ENCODE measurements at places on chromosomes 2 and 18. TPM values are rescaled to one million over a fixed set of nuclear protein-coding genes. Genes with fewer than 3 reads are reported as not detected.
A peak's percentile ranks its signal among the peaks of the same experiment; 100 is the strongest.

The C1QL2 gene
- total RNA-seq = not detected

- H3K4me1 ChIP-seq = peaks cover 9% of the 10 kb centered on the region
- H3K36me3 ChIP-seq = peaks cover 7% of the 10 kb centered on the region
- no peaks in the 10 kb centered on the region for H3K27me3 ChIP-seq
- no peak for DNase-seq
- H3K27ac ChIP-seq = no peak overlapping the region
These were observed 108.3 kb downstream of the DYSF start for GRCh38 chr2:71561441-71562267.

The SERPINB11 gene
- not detected for total RNA-seq

DNA sequence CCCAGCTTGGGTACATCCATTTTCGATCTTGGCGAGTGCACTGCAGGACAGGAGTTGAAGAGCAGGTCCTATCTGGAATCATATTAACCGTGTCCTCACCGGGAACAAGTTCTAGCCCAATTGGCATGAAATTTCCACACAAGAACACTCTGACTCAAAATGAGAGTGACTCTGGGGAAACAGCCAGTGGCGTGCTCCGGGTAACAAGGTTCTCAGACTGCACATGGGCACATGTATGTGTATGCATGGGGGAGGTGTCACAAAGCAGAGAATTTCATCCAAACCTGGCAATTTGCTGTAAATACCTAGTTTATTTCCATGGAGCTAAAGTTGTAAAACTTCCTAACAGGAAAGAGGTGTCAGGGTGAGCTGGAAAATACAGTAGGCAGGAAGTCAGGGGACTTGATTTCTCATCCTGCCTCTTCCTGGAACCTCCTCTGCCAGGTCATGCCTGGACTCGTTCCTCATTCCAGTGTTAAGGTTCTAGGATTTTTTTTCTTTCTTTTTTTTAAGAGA, 1.7 kb downstream of the TUBB6 start:
- H3K36me3 ChIP-seq = peaks cover 17% of the 10 kb centered on the region
- H3K27ac ChIP-seq = peak overlapping the region; percentile 100
- DNase-seq = no peak
- H3K4me1 ChIP-seq = peaks cover 66% of the 10 kb centered on the region
- no peaks in the 10 kb centered on the region for H3K27me3 ChIP-seq

GRCh38 chr2:155815851-155816250, 516.7 kb downstream of the NR4A2 start:
- DNase-seq = no peak
- H3K4me3 ChIP-seq = no peak overlapping the region
- H3K36me3 ChIP-seq = no peaks in the 10 kb centered on the region
- H3K27ac ChIP-seq = no peak overlapping the region
- no peaks in the 10 kb centered on the region for H3K27me3 ChIP-seq

DNA sequence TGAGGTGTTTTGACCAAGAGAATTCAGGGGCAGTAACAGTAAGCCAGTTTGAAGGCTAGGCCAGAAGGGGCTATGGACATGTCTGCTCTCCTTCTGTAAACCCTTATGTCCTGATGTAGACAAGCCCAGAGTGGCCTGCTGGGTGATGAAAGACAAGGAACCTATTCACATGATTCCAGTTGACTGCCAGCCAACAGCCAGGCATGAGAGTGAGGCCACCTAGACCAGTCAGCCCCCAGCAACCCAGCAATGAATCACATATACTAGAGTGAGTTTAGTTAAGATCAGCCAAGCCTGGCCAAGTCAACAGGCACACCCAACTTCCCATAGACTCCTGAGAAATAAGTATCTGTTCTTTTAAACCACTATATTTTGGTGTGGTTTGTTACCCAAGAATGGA, 1889.7 kb upstream of the CELF4 start:
- no peak for DNase-seq
- H3K27me3 ChIP-seq = no peaks in the 10 kb centered on the region
- H3K36me3 ChIP-seq = no peaks in the 10 kb centered on the region
- H3K4me3 ChIP-seq = no peak overlapping the region
- H3K27ac ChIP-seq = no peak overlapping the region
- peaks cover 12% of the 10 kb centered on the region for H3K4me1 ChIP-seq

The POU3F3 gene
- 0.95 TPM for total RNA-seq

GRCh38 chr2:69715964-69716363, 26.0 kb upstream of the ANXA4 start:
- H3K27ac ChIP-seq = no peak overlapping the region
- no peaks in the 10 kb centered on the region for H3K4me1 ChIP-seq
- no peak for DNase-seq
- no peaks in the 10 kb centered on the region for H3K36me3 ChIP-seq
- no peak overlapping the region for H3K4me3 ChIP-seq
- H3K27me3 ChIP-seq = no peaks in the 10 kb centered on the region

The EHBP1 gene
- total RNA-seq = 148 TPM

DNA sequence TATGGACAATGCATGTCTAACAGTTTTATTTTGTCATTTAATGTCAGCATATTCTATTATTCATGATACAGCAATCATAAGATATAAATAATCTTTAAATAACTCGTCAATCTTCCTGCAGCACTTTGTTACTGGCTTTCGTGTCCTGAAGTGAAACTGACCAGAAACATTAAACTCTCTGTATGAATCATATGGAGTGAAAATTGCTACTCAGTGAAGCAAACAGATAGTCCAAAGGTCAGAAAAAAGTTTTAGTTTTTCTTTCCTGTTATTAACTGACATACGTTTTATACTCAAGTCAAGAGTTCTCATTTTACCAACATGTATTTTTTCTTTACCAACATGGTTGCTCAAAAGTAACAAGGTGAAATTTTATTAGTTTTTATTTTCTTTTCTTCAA, 106.8 kb upstream of the GALNT5 start:
- no peaks in the 10 kb centered on the region for H3K4me1 ChIP-seq
- DNase-seq = no peak
- no peaks in the 10 kb centered on the region for H3K27me3 ChIP-seq
- H3K36me3 ChIP-seq = no peaks in the 10 kb centered on the region
- no peak overlapping the region for H3K4me3 ChIP-seq

DNA sequence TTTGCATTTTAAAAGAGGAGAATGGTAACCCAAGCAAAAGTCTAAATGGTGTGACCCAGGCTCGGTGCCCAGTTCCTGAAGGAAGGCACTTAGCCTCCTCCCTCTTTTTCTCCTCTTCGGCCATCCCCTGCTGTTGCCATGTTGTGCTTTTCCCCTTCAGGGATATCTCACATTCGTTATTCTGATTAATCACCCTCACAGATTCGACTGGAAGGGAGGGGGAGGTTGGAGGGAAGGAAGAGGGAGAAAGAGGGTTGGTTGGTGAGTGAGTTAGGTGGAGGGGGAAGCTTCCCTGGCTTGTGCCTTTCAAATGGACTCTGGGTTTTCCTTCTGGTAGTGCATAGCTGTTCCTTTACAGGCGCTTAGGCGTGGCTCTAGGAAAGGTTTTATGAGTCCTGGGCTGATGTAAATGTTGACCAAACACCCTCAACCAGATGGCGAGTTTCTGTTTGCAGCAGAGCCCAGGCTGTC, 39.0 kb upstream of the LYPD6B start:
- no peak overlapping the region for H3K27ac ChIP-seq
- H3K27me3 ChIP-seq = peaks cover 3% of the 10 kb centered on the region
- H3K4me1 ChIP-seq = no peaks in the 10 kb centered on the region
- no peak for DNase-seq

DNA sequence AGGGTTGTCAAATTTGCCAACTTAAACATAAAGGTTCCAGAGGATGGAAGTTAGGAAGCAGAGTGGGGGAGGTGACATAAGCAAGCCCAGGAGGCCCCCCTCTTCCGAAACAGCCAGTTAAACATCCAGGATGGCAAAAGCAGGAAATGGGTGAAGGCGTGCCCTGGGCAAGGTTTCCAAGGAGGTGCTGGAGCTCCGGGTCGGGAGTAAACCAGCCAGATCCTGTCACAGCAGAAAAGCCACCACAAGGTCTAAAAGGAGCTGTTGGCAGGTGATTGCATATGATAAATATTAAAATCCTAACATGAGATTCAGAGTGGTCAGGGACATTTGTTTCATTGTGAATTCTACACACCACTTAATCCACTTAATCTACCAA, 572.2 kb upstream of the SALL3 start:
- H3K4me1 ChIP-seq = no peaks in the 10 kb centered on the region
- no peak overlapping the region for H3K4me3 ChIP-seq
- no peaks in the 10 kb centered on the region for H3K36me3 ChIP-seq
- DNase-seq = no peak

- H3K36me3 ChIP-seq = no peaks in the 10 kb centered on the region
- DNase-seq = no peak
- H3K4me3 ChIP-seq = no peak overlapping the region
- no peak overlapping the region for H3K27ac ChIP-seq
These were observed 1096.8 kb upstream of the GYPC start for GRCh38 chr2:125559186-125559585.
